ENCODE measurements at places on chromosomes 1 and 21. TPM values are rescaled to one million over a fixed set of nuclear protein-coding genes. Genes with fewer than 3 reads are reported as not detected.
A peak's percentile ranks its signal among the peaks of the same experiment; 100 is the strongest.

GRCh38 chr1:25806418-25806817 is 6.4 kb downstream of the SELENON start:
- H3K27ac ChIP-seq: peak overlapping the region; percentile 72
- DNase-seq: peak; percentile 68
- H3K27me3 ChIP-seq: no peaks in the 10 kb centered on the region
- peaks cover 13% of the 10 kb centered on the region for H3K36me3 ChIP-seq
- H3K4me3 ChIP-seq: no peak overlapping the region

DNA sequence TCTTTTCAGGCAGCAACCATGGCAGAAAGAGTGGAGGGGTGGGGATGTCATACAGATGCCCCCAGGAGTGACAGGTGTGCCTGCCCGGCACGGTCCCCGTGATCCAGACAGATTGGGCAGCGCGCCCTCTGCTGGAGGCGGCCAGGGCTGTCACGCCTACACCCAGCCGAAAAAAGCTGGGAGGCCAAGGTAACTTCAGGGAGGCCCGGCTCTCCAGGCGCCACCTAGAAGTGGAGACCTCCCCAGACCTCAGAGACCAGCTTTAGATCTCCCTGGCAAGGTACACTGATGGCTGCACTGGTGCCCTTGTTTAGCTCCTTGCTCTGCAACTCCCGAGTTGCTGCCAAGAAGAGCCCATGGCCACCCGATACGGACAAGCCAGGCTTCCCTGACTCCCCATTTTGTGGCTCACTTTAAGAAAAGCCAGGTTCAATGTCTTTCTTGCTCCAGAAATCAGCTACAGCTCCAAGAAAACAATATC is 6.6 kb downstream of the GOLT1A start:
- DNase-seq: peak; percentile 90
- no peak overlapping the region for H3K27ac ChIP-seq
- H3K4me3 ChIP-seq: no peak overlapping the region
- peaks cover 7% of the 10 kb centered on the region for H3K4me1 ChIP-seq
- peaks cover 16% of the 10 kb centered on the region for H3K27me3 ChIP-seq

GRCh38 chr1:202202500-202203168 is 9.0 kb downstream of the LGR6 start:
- H3K4me1 ChIP-seq: peaks cover 10% of the 10 kb centered on the region
- H3K4me3 ChIP-seq: no peak overlapping the region
- DNase-seq: no peak

GRCh38 chr1:227002531-227003049 is 62.5 kb downstream of the COQ8A start:
- H3K4me3 ChIP-seq: no peak overlapping the region
- H3K27ac ChIP-seq: no peak overlapping the region
- no peaks in the 10 kb centered on the region for H3K36me3 ChIP-seq
- DNase-seq: peak; percentile 38

- peaks cover 24% of the 10 kb centered on the region for H3K4me1 ChIP-seq
- no peaks in the 10 kb centered on the region for H3K36me3 ChIP-seq
- H3K4me3 ChIP-seq: no peak overlapping the region
- no peak for DNase-seq
These were observed 8.4 kb upstream of the GUCA2B start for GRCh38 chr1:42144711-42145388.

GRCh38 chr1:12542138-12542465 is 75.9 kb downstream of the DHRS3 start:
- no peak overlapping the region for H3K4me3 ChIP-seq
- no peak overlapping the region for H3K27ac ChIP-seq
- H3K4me1 ChIP-seq: peaks cover 29% of the 10 kb centered on the region
- DNase-seq: no peak

ATP1A4 gene
- 0.85 TPM for polyA plus RNA-seq

SETD4 gene
- polyA plus RNA-seq: 9.0 TPM
